Ovary (tissue), 10 donors: ENCODE measurements at places on chromosomes 5 and 9. TPM values are rescaled to one million over a fixed set of nuclear protein-coding genes. Genes with fewer than 3 reads are reported as not detected.

- DNase-seq, result no peak
Observed at GRCh38 chr9:99231711-99232110, 9.6 kb downstream of the SEC61B start.

DNA sequence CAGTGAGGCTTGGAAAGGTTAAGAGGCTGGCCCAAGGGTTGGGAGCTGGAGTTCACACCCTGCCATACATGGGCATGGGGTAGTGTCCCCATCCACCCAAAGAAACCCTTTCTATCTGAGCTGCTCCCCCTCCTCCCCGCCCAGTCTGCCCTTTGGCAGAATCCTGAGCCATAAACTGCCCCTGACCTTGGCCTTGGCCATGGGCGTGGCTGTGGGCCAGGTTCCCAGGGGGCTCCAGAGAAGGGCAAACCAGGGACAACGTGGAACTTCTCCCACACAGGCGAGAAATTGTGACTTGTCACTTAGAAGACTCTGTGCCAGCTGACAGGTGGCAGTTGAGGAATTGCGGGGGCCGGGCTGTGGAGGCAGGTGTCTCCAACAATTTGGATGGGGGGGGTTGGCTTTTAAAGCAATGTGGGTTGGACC lies 4.8 kb downstream of the FAM78A start:
- no peak for DNase-seq

Gene PRDM9
- not detected for total RNA-seq

Gene ABHD17B
- total RNA-seq, result 14.6 TPM

- no peak for DNase-seq
Observed at GRCh38 chr5:158373608-158374395, 514.9 kb upstream of the CLINT1 start.

Gene IPO11
- 34.3 TPM for total RNA-seq

GRCh38 chr9:124828489-124829333 lies 24.5 kb upstream of the WDR38 start:
- DNase-seq, result no peak

GRCh38 chr5:123429221-123429954 lies 6.2 kb upstream of the CEP120 start:
- no peak for DNase-seq

DNA sequence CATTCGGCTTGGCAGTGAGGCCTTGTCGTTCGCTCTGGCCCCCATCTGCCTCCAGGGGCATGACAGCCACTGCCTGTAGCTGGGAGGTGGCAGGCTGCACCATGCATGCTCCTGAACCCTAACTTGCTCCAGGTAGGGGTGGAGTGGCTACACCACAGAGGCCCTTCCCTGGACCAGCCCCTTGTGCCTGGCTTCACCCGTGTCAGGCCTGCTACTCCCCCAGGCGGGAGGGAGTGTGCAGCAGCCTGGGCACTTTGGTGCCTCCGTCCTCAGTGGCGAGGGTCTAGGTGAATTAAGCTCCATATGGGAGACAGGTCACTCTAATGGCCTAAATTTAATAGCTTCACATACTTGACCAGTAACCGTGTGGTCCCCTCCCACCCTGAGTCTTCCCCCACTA lies 59.4 kb upstream of the LMX1B start:
- DNase-seq, result no peak

DNA sequence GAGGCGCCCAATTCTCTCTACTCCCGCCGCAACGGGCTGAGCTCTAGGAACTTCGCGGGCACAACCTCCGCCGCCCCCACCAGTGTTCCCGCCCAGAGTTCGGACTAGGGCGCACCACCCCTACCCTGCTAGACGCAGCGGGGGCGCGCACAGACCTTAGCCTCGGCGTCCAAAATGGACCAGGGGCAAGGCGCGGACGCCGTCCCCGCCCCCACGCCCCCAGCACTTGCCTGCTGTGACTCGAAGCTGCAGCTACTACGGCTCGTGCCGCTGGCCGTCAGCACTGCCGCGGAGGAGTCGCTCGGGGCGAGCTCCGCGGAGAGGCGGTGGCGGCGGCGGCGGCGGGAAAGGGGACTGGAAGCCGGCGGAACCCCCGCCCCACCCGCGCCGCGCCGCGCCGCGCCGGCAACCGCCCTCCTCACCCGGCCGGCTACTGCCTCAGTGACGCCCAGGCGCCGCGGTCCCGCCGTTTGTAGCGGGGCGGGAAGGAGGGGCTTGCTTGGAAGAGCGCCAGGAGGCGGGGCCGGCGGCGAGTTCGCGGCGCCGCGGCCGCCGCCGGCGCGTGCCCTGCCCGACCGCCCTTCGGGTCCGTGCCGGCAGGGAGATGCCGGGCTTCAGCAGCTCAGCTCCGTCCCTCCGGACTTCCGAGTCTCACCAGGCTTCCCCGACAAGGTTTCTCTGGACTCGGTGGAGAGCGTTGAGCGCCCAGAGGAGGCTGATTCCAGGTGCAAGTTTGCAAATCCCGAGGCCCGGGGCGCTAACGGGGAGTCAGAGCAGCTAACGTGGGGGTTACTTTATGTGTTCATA lies 4.5 kb downstream of the ELAVL2 start:
- DNase-seq, result peak; percentile 50

Gene TLR4
- 9.7 TPM for total RNA-seq

GRCh38 chr9:133855802-133856521 lies 117.8 kb upstream of the SARDH start:
- DNase-seq, result no peak

GRCh38 chr9:120886490-120886967 lies 9.5 kb upstream of the PHF19 start:
- no peak for DNase-seq

- no peak for DNase-seq
Observed at GRCh38 chr5:1060535-1060981, 51.3 kb downstream of the SLC12A7 start.

GRCh38 chr9:14006386-14007187 lies 307.4 kb downstream of the NFIB start:
- no peak for DNase-seq

DNA sequence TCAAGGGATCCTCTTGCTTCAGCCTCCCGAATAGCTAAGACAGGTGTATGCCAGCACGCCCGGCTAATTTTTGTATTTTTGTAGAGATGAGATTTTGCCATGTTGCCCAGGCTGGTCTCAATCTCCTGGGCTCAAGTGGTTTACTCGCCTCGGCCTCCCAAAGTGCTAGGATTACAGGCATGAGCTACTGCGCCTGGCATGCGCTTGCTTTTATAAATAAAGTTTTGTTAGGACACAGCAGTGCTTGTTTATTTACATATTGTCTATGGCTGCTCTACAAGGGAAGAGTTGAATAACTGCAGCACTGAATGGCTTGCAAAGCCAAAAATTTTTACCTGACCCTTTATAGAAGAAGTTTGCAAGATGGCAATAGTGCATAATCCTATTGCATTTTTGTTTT lies 27.7 kb downstream of the GPR21 start:
- no peak for DNase-seq

DNA sequence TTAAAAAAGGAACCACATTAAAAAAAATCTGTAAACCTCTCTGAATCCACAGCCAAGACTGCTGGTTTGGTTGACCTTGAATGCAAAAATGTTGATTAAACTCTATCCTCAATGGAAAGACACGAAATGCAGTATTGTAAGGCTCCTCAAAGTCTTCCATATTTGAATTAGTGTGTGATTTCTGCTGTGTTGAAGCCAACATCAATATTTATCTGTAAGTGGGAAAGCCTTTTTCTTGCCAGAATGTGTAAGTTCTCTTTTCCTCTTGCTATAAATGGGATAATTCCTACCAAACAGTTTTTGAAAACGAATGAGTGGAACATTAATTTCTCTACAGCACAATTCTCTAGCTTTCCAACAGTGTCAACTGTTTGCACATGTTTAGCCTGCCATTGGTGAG lies 422.1 kb upstream of the TNC start:
- no peak for DNase-seq
